ENCODE measurements at places on chromosomes 1 and 21. TPM values are rescaled to one million over a fixed set of nuclear protein-coding genes. Genes with fewer than 3 reads are reported as not detected.

GPX7 gene
- not detected for total RNA-seq

OR14A16 gene
- total RNA-seq, result not detected

BEND5 gene
- total RNA-seq, result not detected

CD2 gene
- total RNA-seq, result not detected

MIXL1 gene
- not detected for total RNA-seq

PTPN7 gene
- total RNA-seq, result not detected

ANKRD45 gene
- not detected for total RNA-seq

TTC34 gene
- 0.04 TPM for total RNA-seq
